ENCODE measurements at places on chromosomes 2 and 18.

GRCh38 chr2:5125017-5125730 lies 567.0 kb upstream of the SOX11 start:
- no peak for DNase-seq

DNA sequence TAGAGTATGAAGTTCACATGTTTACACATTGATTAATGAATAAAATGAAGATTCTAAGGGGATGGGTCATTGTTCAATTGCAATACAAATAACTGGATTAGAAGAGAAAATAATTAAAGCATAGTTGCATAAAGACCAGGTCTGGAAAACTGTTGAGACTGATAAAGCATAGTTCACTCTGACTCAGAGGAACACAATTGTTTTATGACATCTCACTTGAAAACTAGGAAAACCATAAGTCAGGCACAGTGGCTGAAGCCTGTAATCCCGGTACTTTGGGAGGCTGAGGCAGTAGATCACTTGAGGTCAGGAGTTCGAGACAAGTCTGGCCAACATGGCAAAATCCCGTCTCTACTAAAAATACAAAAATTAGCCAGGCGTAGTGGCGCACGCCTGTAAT lies 46.7 kb downstream of the PLA2R1 start:
- no peak for DNase-seq

DNA sequence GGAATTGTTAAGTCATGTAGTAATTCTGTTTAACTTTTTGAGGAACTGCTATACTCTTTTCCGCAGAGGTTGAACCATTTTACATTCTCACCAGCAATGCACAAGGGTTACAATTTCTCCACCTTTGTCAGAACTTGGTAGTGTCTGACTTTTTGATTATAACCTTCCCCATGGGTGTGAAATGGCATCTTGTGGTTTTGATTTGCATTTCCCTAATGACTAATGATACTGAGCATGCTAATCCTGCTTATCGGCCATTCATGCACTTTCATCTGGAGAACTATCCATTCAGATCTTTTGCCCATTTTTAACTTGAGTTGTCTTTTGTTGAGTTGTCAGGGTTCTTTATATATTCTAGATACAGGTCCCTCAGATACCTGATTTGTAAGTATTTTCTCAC lies 47.2 kb downstream of the CYB5A start:
- no peak for DNase-seq

GRCh38 chr18:63292831-63293683 lies 26.5 kb downstream of the BCL2 start:
- no peak for DNase-seq

- DNase-seq, result peak; percentile 48
Measured at GRCh38 chr2:100244881-100245605, 77.3 kb downstream of the LONRF2 start.

DNA sequence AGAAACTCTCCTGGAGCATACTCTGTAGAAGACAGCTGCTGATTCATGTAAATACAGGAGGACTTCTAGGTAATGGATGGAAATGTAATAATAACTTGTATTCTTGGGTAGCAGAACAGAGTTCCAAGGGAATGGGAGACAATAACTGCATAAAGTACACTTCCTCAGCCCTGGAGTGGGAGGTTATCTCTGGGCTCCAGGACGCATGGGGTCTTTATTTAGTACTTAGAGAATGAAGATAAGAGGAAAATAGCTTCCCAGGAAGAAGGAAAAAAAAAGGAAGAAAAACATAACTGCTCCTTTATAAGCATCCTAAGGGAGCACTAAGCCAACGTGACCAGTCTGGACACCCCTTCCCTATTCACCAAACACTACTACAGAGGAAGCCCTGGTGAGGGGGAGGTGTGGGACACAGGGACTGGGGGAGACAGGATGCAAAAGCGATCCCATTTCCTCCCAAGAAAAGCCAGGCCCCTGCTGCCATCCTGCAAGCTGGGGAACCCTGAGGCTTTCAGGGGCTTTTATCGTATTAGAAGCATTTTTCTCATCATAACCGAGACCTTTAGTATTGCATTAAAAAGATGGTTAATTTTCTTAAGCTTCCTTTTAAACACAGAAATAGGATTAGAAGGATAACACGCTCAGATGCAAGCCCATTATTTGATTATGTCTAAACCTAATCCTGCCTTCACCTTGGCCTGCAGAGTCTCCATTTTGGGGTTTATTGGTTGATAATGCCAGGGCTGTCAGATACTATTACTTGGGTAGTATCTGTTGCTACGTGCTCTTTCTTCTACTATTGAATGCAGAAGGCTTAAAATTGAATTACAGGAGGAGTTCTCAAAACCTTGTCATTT lies 78.5 kb downstream of the KLF7 start:
- no peak for DNase-seq

DNA sequence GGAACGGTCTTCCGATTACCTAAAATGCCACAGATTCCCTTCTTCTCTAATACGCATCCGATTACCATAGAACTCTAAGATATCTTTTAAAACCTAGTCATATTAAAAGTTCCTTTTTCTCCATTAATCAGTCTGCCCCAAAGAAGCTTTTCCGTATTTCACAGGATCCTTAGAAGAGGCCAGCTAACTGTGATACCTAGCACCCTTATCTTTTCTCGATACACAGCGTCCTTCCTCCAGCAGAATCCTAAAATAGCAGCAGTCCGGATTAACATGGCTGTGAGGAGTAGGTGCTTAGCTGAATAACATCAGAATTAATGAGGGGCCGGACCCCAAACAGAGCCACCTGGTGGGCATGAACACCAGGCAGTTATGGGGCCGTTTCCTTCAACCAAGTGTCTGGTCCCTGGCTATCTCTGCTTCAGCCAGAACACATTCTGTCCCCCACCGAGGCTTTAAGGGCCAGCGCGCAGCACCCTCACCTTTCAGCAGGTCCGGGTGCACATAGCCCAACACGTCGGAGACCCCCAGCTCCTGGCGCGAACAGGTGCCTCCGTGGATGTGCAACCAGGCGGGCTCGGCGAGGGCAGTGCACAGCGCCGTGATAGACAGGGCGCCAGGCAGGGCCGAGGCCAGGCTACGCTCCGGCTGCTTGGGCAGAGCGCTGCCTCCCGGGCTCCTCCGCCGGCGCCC lies 995 bp downstream of the TMEM127 start:
- peak; percentile 26 for DNase-seq

DNA sequence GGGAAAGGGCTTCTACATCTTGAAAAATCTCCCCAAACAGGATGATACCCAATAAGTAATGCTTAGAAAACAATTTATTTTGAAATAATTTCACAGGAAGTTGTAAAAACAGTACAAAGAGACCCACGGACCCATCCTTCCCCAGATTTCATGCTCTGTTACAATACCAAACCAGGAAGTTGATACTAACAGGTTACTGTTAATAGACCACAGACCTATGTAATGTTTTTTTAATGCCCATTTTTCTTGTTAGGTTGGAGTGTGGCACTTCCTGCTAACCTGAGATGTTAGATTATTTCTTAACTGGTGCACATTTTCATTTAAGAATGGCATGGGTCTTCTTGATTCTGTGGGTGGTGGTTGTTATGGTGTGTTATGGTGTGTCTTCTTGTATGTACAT lies 21.4 kb upstream of the MGAT5 start:
- DNase-seq, result no peak

- no peak for DNase-seq
Measured at GRCh38 chr2:96088340-96089335, 27.7 kb downstream of the ADRA2B start.

DNA sequence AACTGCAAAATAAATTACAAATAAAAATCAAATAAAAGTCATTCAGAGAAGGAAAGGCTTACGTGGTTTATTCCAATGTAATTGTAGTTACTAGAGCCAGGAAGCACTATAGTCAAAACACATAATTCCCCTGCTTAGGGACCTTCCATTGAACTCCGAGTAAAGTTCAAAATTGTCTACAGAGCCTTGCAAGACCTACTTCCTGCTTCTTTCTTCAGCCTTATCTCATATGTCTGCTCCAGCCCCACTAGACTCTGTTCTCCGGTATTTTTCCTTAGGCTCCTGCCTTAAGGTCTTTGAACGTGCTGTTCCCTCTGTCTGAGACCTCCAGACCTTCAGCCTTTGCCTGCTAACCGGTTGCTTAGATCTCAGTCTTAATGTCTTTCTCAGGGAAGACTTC lies 104.3 kb downstream of the ARL6IP6 start:
- no peak for DNase-seq

DNA sequence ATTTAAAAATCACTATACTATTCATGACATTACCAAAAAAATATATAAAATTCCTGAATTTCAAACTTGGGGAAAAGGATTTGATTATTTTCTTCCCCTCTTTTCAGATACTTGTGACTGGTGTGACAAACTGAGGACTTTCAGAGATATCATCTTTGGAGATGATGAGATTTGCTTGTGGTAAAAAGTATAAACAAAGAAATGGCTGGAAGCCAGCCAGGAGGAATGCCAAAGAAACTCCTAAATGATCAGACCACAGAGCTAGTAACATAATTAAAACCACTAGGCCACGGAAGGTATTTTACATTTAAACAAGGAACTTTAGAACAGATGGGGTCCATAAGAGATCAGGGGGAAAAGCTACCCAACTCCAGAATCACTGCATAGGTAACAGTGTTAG lies 58.7 kb downstream of the PIGN start:
- peak; percentile 89 for DNase-seq

- DNase-seq, result no peak
Measured at GRCh38 chr2:31018280-31018679, 120.0 kb downstream of the GALNT14 start.

GRCh38 chr2:6820903-6821584 lies 44.7 kb downstream of the CMPK2 start:
- no peak for DNase-seq

GRCh38 chr2:121741450-121741849 lies 4.8 kb upstream of the NIFK start:
- DNase-seq, result no peak

DNA sequence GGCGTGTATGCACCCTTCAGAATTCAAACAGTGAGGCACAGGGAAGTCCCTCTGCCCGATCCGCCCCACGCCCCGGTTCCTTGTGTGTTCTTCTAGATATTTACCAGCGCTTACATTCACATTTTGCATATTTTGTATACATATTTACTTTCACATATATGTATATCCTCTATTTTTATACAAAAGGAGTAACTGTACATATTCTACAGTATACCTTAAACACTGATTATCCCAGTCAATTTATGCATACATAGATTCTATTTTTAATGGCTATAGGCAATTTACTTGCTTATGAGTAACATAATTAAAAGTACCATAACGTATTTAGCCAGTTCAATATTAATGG lies 307 bp upstream of the DUSP11 start:
- no peak for DNase-seq

- DNase-seq, result no peak
Measured at GRCh38 chr2:160169471-160169870, 30.6 kb downstream of the ITGB6 start.

GRCh38 chr2:47054868-47055267 lies 100.2 kb downstream of the STPG4 start:
- no peak for DNase-seq

- no peak for DNase-seq
Measured at GRCh38 chr2:99694331-99694730, 204.5 kb upstream of the REV1 start.

- DNase-seq, result peak; percentile 28
Measured at GRCh38 chr18:27771571-27771970, 405.4 kb downstream of the CDH2 start.

DNA sequence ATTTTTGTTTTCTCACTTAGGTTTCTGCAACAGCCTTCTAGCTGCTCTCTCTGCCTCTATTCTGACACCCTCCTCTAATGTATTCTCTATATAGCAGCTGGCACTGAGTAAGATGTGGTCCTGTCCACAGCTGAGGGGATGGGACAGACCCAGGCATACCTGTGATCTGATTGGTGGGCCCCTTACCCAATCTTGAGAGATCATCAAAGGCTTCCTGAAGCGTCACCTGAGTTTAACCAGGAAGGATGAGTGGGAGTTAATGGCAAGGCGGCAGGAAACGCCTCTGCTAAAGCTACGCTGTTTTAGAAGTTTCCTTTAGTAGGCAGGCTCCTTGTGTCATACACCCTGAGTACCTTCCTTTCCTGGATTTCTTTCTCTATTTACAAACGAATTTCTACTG lies 5.7 kb upstream of the TET3 start:
- no peak for DNase-seq

DNA sequence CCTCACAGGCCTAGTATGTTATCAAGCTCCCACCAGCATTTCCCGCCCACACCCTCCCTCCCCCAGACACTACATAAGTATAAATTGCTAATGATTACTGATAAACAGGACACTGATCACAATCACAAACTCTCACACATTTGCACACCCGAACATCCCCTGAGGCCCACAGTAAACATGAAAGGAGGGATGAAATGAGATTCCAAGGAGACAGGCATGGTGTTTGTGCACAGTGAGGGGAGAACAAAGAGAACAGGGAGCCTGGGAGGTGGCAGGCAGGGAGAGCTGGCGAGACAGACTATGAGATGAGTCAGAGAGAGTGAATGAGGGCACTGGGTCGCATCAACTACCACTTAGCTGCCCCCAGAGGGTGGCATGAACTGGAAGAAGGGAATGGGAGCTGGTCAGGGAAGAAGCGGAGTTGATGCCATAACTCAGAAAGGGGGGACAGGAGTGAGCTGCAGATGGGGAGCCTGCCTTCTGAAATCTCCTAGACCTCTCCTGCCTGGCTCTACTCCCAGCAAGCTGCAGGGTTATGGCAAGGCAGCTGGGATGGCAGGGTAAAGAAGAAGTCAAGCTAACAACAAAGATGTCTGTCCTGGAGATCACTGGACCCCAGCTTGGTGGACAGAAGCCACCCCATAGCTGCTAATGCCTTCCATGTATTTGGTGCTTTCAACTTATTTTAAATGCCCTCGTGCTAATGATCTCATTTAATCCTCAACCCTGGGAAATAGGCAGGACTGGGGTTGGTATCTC lies 5.1 kb downstream of the KIF3C start:
- DNase-seq, result peak; percentile 9

DNA sequence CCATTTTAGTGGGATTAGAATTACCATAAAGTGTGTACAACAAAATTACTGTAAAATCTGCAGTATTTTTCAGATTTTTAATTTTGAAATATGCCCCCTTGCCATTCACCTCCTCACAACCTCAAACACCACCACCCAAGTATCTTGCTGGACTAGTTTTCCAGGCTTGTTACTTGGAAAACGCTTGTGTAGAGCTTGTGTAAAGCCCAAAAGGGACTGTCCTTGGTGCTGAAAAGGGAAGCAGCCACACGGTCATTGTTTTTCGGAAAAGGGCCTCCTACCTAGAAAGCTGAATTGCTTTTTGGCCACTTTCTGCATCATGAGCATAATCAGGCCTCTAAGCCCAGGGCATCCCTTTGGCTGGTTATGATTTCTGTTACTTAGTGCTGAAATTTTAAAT lies 563.4 kb downstream of the LRRTM4 start:
- no peak for DNase-seq

GRCh38 chr2:54763636-54764291 lies 40.3 kb downstream of the EML6 start:
- DNase-seq, result no peak

DNA sequence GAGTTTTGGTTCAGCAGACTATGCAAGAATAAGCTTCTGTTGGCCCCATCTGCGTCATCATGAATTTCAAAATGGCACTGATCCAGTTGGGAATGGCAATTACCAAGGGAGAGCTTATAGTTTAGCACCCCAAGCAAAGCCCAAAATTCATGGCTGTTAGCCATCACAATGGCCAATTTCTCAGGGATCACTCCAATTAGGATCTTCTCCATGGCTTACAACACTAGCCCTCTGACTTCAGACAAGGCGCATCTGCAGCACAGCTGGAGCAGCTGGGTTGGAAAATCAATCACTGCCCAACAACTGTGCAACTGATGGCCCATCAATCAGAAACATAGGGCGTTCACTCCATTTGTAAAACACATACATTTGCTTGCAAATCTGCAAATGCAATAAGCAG lies 273.6 kb downstream of the SRBD1 start:
- DNase-seq, result no peak
